ENCODE measurements at places on chromosomes 7 and 10. TPM values are rescaled to one million over a fixed set of nuclear protein-coding genes. Genes with fewer than 3 reads are reported as not detected.

- H3K4me1 ChIP-seq: no peaks in the 10 kb centered on the region
- H3K4me3 ChIP-seq: no peak overlapping the region
- H3K36me3 ChIP-seq: no peaks in the 10 kb centered on the region
- no peak overlapping the region for H3K27ac ChIP-seq
Measured at GRCh38 chr7:151992375-151992774, 33.1 kb upstream of the GALNT11 start.

DNA sequence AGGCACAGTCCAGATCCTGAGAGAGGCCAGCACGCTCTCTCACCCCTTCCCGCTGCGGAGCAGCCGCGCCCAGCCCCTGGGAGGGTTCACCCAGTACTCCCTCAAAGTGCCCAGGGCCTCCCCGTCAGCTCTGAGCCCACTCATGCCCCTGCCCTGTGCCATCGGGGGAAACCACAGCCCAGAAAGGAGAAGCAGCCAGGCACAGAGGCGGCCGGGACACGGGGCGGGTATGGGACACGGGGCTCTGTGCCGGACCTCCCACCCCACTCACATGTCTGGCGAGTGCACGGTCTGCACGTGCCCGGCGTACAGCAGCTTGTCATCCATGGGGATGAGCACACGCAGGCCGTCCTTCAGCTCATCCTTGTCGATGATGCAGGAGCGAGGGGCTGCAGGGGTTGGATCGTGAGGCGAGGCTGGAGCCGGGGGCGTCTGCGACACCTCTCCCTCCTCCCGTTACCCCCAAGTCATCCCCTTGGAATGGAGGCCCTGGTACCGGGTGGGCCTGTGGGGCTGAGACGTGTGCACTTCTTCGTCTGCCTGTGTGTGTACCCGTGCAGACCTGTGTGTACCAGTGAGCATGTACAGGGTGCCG lies 38.2 kb downstream of the SLC29A4 start:
- no peaks in the 10 kb centered on the region for H3K27me3 ChIP-seq
- no peaks in the 10 kb centered on the region for H3K4me1 ChIP-seq
- no peaks in the 10 kb centered on the region for H3K36me3 ChIP-seq
- no peak overlapping the region for H3K27ac ChIP-seq
- no peak for DNase-seq

- H3K36me3 ChIP-seq: no peaks in the 10 kb centered on the region
- DNase-seq: no peak
- no peaks in the 10 kb centered on the region for H3K27me3 ChIP-seq
- no peak overlapping the region for H3K27ac ChIP-seq
- no peak overlapping the region for H3K4me3 ChIP-seq
Measured at GRCh38 chr7:2425749-2426148, 22.3 kb downstream of the CHST12 start.

GRCh38 chr10:34931216-34931615 lies 116.1 kb upstream of the PARD3 start:
- no peaks in the 10 kb centered on the region for H3K27me3 ChIP-seq
- no peaks in the 10 kb centered on the region for H3K36me3 ChIP-seq
- DNase-seq: no peak
- no peak overlapping the region for H3K27ac ChIP-seq
- no peak overlapping the region for H3K4me3 ChIP-seq

GRCh38 chr7:152897401-152897800 lies 137.8 kb downstream of the ACTR3B start:
- DNase-seq: no peak
- H3K27me3 ChIP-seq: no peaks in the 10 kb centered on the region
- H3K36me3 ChIP-seq: no peaks in the 10 kb centered on the region
- H3K4me1 ChIP-seq: no peaks in the 10 kb centered on the region

GRCh38 chr7:138668946-138669345 lies 32.2 kb downstream of the SVOPL start:
- H3K4me1 ChIP-seq: no peaks in the 10 kb centered on the region
- no peaks in the 10 kb centered on the region for H3K36me3 ChIP-seq
- DNase-seq: no peak
- no peak overlapping the region for H3K4me3 ChIP-seq

DNA sequence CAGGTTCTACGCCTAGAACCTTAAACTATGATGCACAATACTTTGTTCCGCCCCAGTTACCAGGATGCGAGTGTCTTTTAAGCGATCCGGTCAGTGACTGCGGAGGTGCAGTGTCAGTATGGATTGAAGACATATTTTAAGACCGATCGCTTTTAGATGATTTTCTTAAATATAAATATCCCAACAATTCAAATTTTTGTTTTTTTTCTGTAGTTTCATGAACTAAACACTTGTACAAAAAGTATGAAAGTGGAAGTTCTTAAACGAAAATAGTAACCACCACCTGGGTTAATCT lies 835 bp downstream of the COMMD3 start:
- peaks cover 25% of the 10 kb centered on the region for H3K4me1 ChIP-seq
- H3K27ac ChIP-seq: peak overlapping the region; percentile 75
- peak; percentile 67 for DNase-seq
- peak overlapping the region; percentile 73 for H3K4me3 ChIP-seq
- no peaks in the 10 kb centered on the region for H3K36me3 ChIP-seq
- peaks cover 13% of the 10 kb centered on the region for H3K27me3 ChIP-seq

DNA sequence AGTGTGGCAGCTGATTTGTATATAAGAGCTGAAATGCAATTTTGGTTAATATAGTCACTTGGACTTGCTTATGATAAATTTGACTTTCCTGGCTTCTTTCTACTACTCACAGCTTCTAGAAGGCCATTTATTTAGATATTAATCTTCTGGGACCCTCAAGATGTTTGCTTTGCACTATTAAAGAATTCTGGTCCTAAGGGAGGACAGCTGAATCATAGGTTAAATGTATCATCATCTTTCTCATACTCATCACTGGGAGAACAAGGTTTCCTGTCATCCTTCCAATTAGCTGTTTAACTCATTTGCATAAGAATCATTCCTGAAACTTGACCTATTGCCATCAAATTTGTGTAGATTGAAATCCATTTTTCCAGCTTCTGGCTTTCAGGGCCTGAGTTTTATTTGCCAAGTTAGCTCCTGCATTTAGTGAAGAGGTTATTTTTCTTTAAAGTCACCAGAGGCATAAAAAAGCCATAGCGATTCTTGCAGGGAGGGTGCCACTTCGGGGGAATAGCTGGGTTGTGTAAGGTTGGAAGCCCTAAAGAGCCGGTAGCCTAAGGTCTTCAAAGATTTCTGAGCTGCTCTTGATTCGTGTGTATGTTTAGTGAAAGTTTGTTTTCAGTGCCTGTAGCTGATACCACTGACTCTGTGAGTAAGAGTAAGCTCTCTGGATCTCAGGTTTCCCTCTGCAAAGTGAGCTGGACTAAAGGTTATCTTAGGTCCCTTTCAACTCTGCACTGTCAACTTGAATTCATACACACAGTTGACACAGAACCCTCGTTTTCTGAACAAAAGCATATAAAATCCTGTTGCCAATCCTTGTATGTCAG lies 4.3 kb downstream of the MAP3K8 start:
- peaks cover 26% of the 10 kb centered on the region for H3K4me1 ChIP-seq
- H3K27ac ChIP-seq: no peak overlapping the region
- H3K4me3 ChIP-seq: peak overlapping the region; percentile 41
- DNase-seq: no peak

GRCh38 chr7:30796105-30796869 lies 25.1 kb downstream of the MINDY4 start:
- H3K4me3 ChIP-seq: no peak overlapping the region
- no peaks in the 10 kb centered on the region for H3K36me3 ChIP-seq
- H3K4me1 ChIP-seq: no peaks in the 10 kb centered on the region
- no peak for DNase-seq

DNA sequence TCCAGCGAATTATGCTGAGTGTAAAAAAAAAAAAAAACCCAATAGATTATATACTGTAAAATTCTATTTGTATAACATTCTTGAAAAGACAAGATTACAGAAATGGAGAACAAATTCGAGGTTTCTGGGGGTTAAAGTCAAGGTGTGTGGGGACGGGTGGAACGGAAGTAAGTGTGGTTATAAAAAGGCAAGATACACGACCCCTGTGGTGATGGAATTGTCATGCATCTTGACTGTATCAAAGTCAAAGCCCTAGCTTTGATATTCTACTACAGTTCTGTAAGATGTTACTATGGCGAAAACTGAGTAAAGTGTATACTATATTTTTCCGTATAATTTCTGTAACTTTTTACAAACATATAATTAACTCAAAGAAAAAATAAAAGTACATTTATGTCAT lies 718.2 kb upstream of the PCDH15 start:
- no peaks in the 10 kb centered on the region for H3K36me3 ChIP-seq
- H3K4me1 ChIP-seq: no peaks in the 10 kb centered on the region
- H3K4me3 ChIP-seq: no peak overlapping the region
- H3K27me3 ChIP-seq: no peaks in the 10 kb centered on the region

The BTBD16 gene
- total RNA-seq: not detected

- no peaks in the 10 kb centered on the region for H3K27me3 ChIP-seq
- no peak overlapping the region for H3K4me3 ChIP-seq
- DNase-seq: no peak
- H3K36me3 ChIP-seq: no peaks in the 10 kb centered on the region
- H3K4me1 ChIP-seq: no peaks in the 10 kb centered on the region
- no peak overlapping the region for H3K27ac ChIP-seq
Measured at GRCh38 chr7:111789870-111790269, 227.6 kb upstream of the IMMP2L start.

DNA sequence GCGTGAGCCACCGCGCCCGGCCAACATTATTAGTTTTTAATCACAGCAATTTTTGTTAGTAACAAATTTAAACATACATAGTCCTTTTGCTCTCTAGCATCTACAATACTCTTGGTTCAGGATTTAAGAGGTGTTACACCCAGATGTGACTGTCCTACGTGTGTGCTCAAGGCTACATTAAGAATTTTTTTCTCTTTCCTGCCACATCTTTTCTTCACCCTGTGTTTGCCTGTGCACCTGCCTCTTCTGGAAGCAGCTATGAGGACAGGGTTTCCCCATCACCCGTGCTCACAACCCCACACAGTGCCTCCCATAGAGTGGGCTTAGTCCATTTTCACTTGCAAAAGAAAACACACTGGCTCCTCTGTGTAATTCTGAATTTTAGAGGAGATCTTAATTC lies 186.7 kb upstream of the KLF6 start:
- no peak for DNase-seq
- H3K27ac ChIP-seq: peak overlapping the region; percentile 66
- H3K36me3 ChIP-seq: no peaks in the 10 kb centered on the region
- H3K4me3 ChIP-seq: peak overlapping the region; percentile 36
- H3K4me1 ChIP-seq: peaks cover 61% of the 10 kb centered on the region

- no peaks in the 10 kb centered on the region for H3K36me3 ChIP-seq
- no peak for DNase-seq
- no peaks in the 10 kb centered on the region for H3K27me3 ChIP-seq
- H3K4me3 ChIP-seq: no peak overlapping the region
- H3K4me1 ChIP-seq: no peaks in the 10 kb centered on the region
Measured at GRCh38 chr10:61081301-61081700, 137.3 kb upstream of the RHOBTB1 start.

The PCLO gene
- total RNA-seq: under 0.01 TPM

GRCh38 chr7:75595766-75596165 lies 103.6 kb downstream of the SPDYE5 start:
- no peaks in the 10 kb centered on the region for H3K36me3 ChIP-seq
- no peak overlapping the region for H3K4me3 ChIP-seq
- no peak overlapping the region for H3K27ac ChIP-seq
- no peak for DNase-seq

The CAMK2B gene
- not detected for total RNA-seq

The OPALIN gene
- total RNA-seq: not detected

GRCh38 chr7:98701372-98701771 lies 84.3 kb downstream of the NPTX2 start:
- H3K27me3 ChIP-seq: no peaks in the 10 kb centered on the region
- no peaks in the 10 kb centered on the region for H3K36me3 ChIP-seq
- H3K4me3 ChIP-seq: no peak overlapping the region
- H3K27ac ChIP-seq: no peak overlapping the region
- H3K4me1 ChIP-seq: no peaks in the 10 kb centered on the region

The ABLIM1 gene
- total RNA-seq: 362 TPM

The PLCE1 gene
- total RNA-seq: not detected

DNA sequence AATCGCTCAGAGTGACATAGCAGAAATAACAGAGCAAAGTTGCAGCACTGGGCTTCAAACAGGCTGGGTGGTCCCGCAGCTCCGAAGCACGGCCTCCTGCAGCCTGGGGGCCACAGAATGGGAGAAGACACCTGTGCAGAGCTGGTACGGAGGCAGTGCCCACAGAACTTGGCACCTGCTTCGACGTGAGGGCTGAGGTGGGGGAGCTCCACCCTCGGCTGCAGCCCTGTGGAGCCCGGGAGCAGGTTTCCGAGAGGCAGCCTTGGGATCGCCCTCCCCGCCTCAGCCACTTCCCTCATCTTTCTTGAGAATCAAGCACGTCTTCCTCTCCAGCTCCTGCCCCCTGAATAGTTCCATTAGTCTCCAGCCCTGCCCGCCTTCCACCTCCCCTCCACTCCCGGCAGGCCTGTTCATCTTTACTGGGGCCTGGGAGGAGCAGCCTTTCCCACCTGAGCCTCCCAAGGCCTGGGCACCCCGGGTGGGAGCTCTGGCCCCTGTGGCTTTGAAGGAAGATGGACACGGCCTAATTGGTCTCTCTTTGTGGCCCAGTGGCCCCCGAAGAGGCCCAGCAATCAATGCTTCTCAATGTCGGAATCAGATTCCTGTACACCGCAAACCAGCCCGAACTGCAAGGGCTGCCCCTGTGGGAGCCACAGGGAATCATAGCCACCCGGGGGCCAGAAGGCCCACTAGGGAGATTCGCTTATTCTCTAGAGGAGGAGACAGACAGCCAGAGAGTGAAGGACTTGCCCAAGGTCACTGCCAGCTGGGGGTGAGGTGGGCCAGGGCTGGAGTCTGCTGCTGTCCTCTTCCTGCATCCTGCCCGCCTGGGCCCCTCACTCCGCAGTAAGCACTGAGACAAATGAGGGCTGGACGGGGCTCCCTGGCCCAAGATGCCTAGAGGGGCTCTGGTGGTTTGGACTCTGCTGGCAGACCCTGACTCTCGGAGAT lies 17.0 kb upstream of the PCBD1 start:
- no peak overlapping the region for H3K27ac ChIP-seq
- DNase-seq: no peak
- H3K27me3 ChIP-seq: no peaks in the 10 kb centered on the region

DNA sequence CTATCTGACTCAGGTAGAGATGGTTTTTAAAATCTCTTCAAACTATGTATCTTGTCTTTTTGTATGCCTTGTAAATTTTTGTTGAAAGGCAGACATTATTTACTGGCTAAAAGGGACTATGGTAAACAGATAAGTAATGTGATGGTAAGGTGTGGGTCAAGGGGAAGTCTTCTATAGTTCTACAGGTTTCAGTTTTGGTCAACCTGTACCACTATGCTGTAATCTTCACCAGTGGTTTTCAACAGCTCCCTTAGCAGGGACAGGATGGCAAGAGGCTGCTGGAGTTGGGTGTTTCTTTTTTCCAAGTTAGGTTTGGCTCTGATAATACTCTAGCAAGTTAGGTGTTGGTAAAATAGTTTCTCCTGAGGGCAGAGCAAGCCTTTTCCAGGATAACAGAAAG lies 32.7 kb upstream of the FZD8 start:
- no peak overlapping the region for H3K4me3 ChIP-seq
- no peaks in the 10 kb centered on the region for H3K4me1 ChIP-seq
- no peak for DNase-seq
- H3K27ac ChIP-seq: no peak overlapping the region
- H3K27me3 ChIP-seq: no peaks in the 10 kb centered on the region
